NCI-H1436 (cell line): ENCODE measurements at places on chromosomes 6 and 20.
A peak's percentile ranks its signal among the peaks of the same experiment; 100 is the strongest.

DNA sequence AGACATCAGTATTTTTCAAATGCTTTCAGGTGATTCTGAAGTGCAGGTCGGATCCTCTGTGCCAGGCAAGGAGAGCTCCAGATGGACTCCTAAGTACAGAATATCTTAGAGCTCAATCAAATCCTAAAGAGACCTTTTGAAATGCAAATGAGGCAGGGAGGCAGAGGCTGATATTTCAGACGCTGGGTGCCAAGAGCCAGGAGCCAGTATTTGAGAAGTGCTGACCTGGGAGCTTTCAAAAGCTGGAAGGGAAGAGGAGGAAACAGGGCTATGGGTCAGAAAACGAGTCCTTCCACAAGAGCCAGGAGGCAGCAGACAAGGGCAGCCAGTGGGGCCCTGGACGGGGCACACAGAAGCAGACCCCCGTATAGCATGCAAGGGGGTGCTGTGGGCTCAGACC, 46.1 kb upstream of the DSN1 start:
- DNase-seq, result peak; percentile 61

GRCh38 chr20:59912609-59913008, 20.8 kb downstream of the SYCP2 start:
- no peak for DNase-seq

GRCh38 chr6:86128130-86128814, 485.6 kb upstream of the SYNCRIP start:
- no peak for DNase-seq

DNA sequence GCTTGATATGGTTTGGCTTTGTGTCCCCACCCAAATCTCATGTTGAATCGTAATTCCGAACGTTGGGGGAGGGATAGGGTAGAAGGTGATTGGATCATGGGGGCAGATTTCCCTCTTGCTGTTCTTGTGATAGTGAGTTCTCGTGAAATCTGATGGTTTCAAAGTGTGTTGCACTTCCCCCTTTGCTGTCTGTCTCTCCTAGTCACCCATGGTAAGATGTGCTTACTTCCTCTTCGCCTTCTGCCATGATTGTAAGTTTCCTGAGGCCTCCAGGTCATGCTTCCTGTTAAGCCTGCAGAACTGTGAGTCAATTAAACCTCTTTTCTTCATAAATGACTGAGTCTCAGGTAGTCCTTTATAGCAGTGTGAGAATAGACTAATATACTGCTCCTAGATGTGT, 19.9 kb downstream of the PFDN4 start:
- DNase-seq, result no peak

DNA sequence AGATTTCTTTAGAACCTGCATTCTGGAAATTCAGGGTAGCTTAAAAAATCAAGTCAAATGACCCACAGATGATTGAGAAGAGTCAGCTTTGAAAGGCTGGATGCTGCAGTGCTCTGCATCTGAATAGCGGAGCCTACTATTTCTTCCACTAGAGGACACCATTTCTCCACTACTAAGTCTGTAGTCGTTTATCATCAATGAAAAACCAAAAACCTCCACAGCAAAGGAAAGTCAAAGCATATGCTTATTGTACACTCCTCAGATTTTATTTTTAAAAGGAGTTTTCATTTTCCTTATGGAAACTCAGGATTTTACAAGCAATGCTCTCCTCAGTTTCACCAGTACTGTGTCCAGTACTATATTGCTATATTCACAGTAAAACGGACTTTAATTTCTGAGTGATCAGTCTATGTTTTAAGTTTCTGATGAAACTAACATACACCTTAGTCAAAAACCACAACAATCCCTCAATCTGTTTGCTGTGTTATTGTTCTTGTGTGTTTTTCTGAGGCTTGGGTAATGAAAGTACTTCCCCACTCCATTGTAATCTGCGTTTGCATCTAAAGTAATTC, 50.5 kb upstream of the ENPP5 start:
- peak; percentile 24 for DNase-seq

DNA sequence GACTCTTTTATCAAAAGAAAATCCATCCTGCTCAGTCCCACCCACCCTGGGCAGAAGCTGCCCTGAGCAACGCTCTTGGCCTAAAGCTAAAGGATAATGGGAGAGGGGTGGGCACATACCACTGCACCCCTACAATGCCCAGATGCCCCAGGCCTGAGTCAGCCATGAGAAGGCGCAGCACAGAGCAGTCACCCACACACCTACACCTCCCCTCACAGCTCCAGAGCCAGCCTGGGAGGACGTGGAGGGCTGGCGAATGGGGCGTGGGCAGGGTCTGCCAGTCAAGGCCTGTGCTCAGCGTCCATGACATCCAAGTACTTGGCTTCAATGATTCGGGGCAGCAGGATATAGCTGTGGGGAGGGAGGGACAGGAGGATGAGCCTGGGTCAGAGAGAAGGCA, 11.5 kb downstream of the SLC4A11 start:
- no peak for DNase-seq

- no peak for DNase-seq
Measured at GRCh38 chr6:51129043-51129442, 310.4 kb downstream of the TFAP2B start.

DNA sequence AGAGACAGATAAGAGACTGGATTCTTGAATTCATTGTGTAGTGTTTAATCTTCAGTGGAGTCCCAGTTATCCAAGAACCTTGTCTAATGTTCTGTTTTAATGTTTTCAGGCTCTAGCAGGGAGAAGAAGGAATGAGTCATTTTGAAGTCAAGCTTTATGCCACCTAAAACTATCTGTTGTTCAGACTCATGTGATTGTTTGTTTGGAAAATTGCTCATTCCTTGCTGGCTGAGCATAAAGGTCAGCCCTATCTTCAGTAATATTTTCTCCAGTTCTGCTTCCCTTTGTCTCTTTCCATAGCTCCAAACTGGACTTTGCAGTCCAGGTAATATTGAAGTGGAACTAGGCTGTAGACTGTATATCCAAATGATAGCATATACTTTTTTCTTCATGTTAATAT, 34.2 kb downstream of the CLVS2 start:
- DNase-seq, result no peak

- no peak for DNase-seq
Measured at GRCh38 chr6:37155394-37156312, 14.3 kb upstream of the PIM1 start.

DNA sequence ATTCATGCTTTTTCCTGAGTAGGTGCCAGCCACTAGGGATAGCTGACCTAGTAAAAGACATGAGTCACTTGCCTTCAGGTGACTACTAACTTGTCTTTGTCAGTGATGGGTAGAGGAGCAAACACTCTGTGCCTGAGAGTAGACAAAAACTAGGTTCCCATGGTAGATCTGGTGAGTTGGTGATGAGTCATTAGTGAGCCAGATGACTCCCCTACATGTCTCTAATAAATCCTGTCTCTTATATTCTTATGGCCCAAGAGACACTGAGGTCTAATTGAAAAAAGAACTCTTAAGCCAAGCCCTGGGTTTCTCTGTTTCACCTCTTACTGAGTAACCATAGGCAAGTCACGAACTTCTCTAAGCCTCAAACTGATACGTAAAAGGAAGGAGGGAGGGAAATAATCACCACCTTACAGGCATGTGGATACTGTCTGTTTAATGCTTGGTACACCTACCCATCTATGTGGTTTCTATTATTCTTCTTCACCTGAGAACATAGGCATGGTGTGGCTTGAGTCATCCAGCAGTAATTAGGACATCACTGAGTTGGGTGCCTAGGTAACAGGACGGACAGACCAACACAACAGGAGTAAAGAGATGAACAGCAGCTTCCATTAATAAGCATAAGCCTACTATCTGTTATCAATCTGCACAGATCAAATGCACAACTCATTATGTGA, 20.3 kb downstream of the TTPAL start:
- DNase-seq, result no peak

GRCh38 chr6:113143206-113143605, 713.9 kb upstream of the MARCKS start:
- DNase-seq, result no peak

DNA sequence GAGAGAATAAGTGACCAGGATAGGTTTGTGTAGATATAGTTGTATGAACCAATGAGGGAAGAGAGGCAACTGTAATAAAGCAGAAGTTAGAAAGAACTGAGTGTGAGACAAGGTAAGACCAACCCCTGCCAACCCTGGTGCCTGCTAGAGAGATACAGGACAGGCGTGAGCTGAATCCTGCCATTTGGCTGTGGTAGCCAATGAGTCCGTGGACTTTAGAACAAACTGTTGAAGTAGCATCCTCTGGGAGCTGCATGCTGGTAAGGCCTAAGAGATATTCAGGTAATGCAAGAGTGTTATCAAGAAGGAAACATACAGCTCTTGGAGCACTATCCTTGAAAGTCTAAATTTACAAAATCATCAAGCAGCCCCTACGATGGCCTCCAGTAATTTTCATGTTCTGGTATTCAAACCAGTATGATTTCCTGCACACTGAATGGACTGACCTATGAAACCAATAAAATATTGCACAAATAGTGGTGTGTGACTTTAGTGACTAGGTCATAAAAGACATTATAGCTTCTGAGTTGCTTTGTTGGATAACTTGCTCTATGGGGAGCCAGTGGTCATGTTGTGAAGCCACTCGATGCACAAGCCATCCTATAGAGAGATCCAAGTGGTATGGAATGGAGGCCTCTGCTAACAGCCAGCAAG, 24.0 kb downstream of the BTBD3 start:
- no peak for DNase-seq

DNA sequence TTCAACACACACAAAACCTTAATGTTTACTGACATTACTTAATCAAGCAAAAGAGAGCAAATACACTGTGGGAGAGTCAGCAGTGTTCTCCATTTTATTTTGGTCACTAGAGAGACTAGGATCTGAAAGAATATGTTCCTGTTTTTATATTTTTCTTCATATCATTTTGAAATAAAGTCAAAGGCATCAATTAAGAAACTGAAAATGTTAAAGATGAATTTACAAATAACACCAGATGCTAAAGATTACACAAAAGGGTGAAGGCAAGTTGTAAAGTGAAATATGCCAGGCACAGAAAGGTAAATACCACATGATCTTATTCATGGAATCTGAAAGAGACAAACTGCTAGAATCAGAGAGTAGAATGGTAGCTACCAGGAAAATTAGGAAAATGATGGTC, 60.3 kb upstream of the FABP7 start:
- no peak for DNase-seq

GRCh38 chr6:112036088-112036637, 17.7 kb upstream of the CCN6 start:
- DNase-seq, result no peak

DNA sequence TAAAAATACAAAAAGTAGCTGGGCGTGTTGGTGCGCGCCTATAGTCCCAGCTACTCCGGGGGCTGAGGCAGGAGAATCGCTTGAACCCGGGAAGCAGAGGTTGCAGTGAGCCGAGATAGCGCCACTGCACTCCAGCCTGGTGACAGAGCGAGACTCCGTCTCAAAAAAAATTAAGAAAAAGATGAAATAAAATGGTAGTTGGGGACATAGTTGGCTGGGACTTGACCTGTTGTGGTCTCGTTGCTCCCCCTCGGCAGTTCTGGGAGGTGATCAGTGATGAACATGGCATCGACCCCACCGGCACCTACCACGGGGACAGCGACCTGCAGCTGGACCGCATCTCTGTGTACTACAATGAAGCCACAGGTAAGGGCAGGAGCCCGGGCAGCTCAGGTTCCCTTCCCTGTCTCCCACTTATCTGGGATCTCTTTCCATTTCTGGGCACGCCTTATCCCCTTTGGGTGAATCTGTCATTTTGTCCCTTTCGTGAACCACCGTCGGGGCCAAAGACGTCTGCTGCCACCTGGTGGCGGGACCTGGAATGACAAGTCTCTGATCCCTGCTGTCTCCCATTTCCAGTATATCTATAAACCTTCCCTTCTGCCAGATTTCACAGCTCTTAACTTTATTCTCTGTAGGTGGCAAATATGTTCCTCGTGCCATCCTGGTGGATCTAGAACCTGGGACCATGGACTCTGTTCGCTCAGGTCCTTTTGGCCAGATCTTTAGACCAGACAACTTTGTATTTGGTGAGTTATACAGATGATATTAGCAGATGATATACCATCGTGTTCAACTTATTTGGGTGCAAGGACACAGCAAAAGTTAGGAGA, 2.3 kb downstream of the TUBB start:
- DNase-seq, result peak; percentile 73

- DNase-seq, result no peak
Measured at GRCh38 chr6:41607736-41608135, 30.5 kb upstream of the MDFI start.

DNA sequence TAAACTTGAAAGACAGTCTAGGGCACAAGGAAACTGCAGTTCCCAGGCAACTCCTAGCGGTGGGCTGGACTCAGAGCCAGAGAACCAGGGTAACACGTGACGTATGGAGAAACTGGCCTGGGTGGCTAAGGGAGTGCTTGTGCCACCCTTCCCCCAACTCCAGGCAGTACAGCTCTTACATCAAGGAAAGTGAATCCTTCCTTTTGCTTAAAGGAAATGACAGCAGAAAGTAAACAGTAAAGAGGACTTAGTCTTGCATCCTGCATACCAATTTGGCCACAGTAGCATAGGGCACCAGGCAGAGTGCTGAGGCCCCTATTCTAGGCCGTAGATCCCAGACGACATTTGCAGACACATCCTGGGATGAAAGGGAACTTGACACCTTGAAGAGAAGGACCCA, 322.8 kb downstream of the CD109 start:
- no peak for DNase-seq

DNA sequence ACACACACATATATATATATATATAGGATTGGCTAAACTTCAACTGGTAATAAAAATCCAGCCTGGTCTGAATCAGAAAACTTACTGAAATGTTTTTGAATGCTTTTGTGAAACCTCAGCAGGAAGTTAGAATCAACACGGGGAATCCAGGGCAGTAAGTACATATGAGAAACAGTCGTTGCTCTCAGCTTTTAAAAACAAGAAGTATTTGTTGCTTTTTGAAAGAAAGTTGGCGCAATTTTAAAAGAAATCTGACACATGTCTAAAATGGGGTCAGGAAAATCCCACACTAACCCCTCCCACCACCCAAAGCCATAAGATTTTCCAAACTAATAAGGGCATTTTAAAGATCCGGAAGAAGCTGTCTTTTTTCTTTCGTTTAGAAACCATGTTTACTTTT, 11.5 kb upstream of the CCDC170 start:
- DNase-seq, result no peak

DNA sequence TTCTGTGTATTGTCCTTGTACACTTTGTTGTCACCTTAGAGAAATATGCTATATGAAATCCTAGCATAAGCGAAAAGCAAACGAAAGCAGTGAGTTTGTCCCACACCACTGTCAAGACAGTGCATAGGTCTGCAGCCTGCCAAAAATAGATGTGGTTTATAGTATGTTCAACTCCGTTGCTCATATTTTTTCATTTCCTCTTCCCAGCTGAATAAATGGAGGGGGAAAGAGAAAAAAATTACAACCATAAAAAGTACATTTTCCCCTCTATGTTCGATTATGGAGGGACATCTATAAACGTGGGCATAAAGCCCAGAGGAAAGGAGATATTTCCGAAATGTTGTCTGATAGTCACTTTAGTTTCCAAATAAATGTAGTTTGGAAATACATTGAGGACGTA, 25.8 kb downstream of the PRL start:
- no peak for DNase-seq

- peak; percentile 12 for DNase-seq
Measured at GRCh38 chr6:15623276-15624116, 39.3 kb downstream of the DTNBP1 start.
